GM10248 (cell line): ENCODE measurements at places on chromosomes 7 and 10.

GRCh38 chr10:15046626-15047025, 2.9 kb downstream of the OLAH start:
- DNase-seq: no peak

DNA sequence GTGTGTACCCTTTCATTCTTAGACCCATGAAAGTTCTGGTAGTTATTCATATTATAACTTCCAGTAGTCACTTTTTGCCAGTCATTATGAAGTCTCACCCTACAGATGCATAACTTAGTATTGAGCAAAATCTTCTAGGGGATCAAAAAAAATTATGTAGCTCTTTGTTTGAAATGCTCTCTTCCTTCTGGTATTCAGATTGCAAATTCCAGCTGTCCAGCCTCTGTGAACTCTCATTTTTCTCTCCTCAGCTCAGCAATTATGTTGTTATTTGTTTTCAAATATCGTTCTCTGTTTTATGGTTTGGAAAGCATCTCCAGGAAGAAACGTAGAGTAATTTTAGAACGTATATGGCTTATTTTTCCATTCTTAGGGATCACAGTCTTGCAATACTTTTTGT, 442.5 kb downstream of the SEMA3D start:
- no peak for DNase-seq

DNA sequence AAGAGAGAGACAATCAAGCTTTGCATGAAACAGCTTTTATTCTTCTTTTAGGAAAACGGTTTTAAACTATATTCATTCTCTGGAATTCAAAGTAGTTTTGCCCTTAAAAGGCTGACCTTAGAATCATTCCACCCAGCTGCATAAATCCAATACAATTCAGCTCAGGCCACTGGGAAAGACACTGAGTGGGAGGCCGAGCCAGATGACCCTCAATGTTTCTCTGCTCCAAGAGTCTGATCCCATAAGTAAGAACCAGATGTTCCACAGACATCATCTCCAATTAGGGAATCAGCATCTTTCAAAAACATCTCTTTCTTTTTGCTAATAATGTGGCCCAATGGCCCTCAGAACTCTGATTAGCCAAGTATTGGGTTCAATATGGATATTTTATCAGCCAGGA, 26.1 kb downstream of the CREB3L2 start:
- no peak for DNase-seq

DNA sequence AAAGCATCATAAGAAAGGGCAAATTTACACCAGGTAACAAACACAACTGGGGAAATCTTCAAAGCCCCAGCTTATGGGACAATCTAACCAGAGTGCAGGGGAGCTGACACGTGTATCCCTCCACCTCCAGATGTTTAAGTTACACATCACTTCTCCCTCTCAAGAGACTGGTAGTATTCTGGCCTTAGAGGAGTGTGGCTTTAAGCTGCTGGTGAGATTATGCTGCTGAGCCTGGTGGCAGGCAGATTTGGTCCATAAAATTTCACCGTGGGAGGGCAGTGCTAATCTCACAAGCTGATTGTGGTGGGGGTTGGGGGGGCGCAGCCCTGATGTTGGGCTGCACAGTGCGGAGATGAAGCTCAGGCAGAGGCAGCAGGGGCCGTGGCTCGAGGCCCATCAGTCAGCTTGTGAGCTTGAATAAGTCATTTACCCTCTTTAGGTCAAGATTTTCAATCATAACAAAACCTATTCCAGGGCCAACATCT, 431.0 kb upstream of the GALNT17 start:
- no peak for DNase-seq

- DNase-seq: no peak
These were observed 430.8 kb downstream of the PLXNA4 start for GRCh38 chr7:132145466-132145865.

- DNase-seq: no peak
These were observed 54.8 kb downstream of the AUTS2 start for GRCh38 chr7:69652947-69653701.

DNA sequence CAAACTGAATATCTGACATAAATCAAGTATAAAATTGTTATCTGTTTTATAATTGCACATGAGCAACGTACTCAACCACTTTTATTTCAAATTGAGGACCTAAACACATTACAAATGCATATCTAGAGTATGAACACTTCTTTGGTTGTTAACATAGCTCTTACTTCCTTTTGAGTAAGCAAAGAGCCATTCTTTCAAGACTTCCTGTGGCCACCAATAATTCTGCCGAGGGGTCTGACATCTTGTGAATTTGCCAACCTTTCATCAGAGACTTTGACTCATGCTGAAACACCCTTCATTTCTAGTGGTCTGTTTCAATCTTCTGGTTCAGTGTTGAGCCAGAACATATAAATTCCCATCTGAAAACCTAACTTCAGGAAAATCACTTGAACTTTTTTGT, 59.4 kb downstream of the CDK14 start:
- no peak for DNase-seq
